GM23248 (cell line): ENCODE measurements at places on chromosomes 16 and 17. TPM values are rescaled to one million over a fixed set of nuclear protein-coding genes. Genes with fewer than 3 reads are reported as not detected.

The CFDP1 gene
- polyA plus RNA-seq, result 45.2 and 46.7 TPM in 2 replicates

The KCNH6 gene
- not detected in 2 replicates for polyA plus RNA-seq

The BICDL2 gene
- 0.30 and 0.63 TPM in 2 replicates for polyA plus RNA-seq

The RHBDF1 gene
- 62.2 and 62.6 TPM in 2 replicates for polyA plus RNA-seq

DNA sequence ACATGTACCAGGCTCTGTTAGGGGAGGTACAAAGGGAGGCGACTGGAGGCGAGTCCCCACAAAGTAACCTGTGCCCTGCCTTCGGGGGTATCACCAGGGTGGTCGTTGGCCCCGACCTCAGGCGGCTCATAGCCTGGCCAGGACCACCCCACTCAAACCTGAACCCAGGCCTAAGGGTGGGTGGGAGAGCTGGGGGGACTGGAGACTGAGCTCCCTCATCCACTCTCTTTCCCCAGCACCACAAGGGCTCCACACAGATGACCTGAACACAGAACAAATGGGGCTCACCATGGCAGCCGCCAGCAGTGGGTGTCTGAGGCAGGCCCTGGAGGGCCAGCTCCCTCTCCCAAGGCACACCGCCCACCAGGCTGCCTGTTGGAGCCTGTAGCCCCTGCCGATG, 120.6 kb upstream of the TNRC6C start:
- DNase-seq, result no peak

DNA sequence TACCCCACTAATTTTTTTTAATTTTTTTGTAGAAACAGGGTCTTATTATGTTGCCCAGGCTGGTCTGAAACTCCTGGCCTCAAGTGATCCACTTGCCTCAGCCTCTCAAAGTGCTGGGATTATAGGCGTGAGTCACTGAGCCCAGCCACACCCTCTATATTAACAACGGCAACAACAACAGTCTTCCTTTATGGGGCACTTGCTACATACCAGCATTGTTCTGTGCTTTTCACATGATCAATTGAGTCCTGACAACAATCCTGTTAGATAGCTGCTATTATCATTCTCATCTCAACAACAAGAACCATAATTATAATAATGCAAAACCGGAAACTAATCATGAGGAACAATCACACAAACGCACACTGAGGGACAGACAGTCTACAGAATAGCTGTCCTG, 12.6 kb upstream of the ARL5C start:
- peak; percentile 70 for DNase-seq

- DNase-seq, result peak; percentile 35
Measured at GRCh38 chr16:54265575-54266107, 20.9 kb downstream of the IRX3 start.
